ENCODE measurements at places on chromosomes 5 and 9.

- no peak for DNase-seq
Observed at GRCh38 chr9:133008824-133009223, 22.0 kb upstream of the GTF3C5 start.

GRCh38 chr9:34995670-34996060, 6.1 kb downstream of the DNAJB5 start:
- no peak for DNase-seq

- no peak for DNase-seq
Observed at GRCh38 chr5:14249258-14250082, 106.3 kb downstream of the TRIO start.

DNA sequence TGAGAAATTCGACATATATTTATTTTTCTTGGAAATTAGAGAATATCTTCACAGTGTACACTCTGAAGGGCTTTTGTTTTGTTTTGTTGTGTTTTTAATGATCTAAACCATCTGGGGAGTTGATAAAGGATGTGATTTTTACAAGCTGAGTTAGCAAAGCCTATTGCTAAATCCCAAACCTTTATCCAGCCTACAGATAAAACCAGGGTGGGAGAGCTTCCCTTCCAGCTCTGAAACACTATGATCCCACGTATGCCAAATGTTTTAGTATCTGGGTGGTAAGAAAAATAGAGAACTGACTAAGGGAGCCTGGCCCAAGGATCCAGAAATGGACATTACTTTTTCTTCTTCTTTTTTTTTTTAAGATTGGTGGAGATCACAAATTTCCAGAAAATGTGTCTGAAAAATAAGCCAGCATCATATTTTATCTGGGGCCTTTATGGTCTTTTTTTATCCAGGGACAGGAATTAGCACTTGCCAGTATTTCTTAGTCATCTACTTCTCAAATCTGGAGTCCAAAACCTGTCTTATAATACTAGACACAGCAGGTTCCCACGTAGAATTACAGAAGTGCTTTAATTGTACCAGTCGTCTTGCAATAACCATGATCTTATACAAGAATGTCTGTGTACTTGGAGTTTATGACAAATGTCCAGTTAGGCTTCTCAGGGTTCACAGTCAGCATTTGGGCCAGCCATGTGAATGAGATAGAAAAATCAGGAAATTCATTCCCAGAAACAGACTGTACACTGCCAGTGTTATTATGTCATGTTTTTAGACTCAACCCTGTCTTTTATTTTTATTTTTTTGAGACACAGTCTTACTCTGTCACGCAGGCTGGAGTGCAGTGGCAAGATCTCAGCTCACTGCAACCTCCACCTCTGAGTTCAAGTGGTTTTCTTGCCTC, 290.8 kb upstream of the MPDZ start:
- no peak for DNase-seq

DNA sequence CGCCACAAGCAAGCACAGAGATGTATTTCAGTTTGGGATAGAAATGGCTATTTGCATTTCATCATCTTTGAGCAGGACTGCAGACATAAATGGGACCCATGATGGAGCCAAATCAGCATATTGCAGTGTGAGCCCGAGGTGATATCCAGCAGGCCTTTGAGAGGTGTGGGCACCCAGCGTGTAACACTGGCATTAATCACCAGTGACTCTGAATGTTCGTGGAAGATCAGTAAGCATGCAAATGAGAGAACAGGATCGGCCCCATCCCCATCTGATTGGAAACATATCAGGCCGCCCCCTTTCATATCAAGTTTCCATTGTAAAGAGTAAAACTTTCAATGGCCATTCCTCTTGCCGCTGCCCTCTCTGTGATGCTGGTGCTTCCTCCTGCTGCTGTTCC, 84.0 kb downstream of the GTF3C4 start:
- DNase-seq = no peak
